ENCODE measurements at places on chromosomes 4 and X. TPM values are rescaled to one million over a fixed set of nuclear protein-coding genes. Genes with fewer than 3 reads are reported as not detected.

Gene FMR1NB
- not detected for total RNA-seq

Gene CLDN22
- total RNA-seq = not detected

Gene RPS6KA6
- total RNA-seq = not detected

Gene MAGEA8
- not detected for total RNA-seq

Data from naive thymus-derived CD4-positive, alpha-beta T cell (primary cell).